Dermis microvascular lymphatic vessel endothelial cell (primary cell): ENCODE measurements at places on chromosomes 13 and 19.

DNA sequence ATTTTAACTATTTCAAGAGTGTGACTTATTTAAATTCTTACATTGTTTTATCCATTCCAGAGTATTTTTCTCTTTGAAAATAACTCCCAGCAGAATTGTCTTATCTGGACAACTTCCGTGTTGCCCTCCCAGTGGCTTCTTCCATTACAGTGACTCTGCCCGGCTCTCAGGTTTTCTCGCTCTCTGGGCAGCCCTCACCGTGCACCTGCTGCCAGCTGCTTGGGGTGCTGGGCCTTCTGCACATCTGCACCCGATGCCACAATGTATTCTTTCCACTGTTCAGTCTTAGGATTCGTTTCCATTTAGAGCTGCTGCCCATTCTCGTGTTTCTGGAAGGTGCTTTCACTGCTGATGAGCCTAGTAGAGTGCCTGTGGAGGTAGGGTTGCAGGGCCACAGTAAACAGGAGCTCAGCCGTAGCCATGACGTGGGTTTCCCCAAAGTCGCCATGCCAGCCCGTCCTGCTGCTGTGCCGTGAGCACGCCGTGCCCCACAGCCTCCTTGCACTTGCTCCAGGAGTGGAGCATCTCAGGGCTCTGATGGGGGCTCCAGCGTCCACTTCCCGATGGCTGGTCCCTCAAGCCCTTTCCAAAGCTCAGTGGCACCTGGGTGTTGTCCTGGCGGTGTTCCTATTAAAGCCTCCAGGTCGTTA is 46.1 kb upstream of the DCUN1D2 start:
- no peak for DNase-seq

DNA sequence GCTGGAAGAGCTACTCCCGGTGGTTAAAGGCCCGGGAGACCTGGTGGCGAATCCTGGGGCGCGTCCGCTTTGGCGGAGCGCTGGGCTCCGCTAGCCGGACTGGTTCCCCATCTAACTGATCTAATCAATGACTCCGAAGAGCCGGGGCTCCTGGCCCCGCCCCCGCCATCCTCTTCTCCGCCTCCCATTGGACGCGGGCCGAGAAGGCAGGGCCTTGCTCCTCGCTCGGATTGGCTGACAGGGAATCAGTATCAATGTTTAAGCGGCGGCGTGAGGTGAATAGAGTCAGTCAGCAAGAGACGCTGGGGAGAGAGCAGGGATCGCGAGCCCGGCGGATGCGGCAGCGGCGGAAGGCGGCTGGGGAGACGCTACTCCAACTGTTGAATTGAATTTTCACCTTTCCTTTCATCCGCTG is 1.7 kb upstream of the PCDH17 start:
- peak; percentile 71 for DNase-seq

- no peak for DNase-seq
Observed at GRCh38 chr19:33703821-33704220, 82.1 kb downstream of the CHST8 start.

DNA sequence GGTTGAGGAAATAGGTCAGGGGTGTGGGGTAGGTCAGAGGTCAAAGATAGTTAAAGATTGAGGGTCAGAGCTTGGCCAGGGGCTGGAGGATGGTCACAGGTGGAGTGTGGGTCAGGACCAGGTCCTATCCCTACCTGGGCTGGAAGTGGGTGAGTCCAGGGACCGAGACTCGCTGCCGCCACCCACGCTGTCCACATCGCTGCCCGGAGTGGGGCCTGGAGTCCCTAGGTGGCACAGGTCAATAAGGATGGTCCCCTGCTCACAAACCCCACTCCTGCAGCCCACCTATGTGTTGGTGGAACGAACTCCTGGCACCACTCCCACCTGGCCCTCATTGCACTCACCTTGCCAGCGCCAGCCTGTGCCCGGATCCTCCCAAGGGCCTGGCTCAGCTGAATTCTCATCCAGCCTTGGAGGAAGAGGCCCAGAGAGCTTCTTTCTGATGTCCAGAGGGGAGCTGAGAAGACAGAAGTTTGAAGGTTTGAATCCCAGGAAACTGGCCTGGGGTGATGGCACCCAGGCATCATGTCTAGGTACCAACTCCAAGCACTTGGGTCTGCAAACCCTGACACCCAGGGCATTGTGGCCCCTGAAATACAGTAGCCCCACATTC is 6.8 kb downstream of the GMIP start:
- DNase-seq: no peak

- DNase-seq: no peak
Observed at GRCh38 chr19:50626795-50627194, 12.9 kb downstream of the SYT3 start.

GRCh38 chr13:105428811-105429210 is 1106.7 kb downstream of the EFNB2 start:
- DNase-seq: no peak

- peak; percentile 30 for DNase-seq
Observed at GRCh38 chr19:51398096-51398704, 7.8 kb upstream of the C19orf84 start.

DNA sequence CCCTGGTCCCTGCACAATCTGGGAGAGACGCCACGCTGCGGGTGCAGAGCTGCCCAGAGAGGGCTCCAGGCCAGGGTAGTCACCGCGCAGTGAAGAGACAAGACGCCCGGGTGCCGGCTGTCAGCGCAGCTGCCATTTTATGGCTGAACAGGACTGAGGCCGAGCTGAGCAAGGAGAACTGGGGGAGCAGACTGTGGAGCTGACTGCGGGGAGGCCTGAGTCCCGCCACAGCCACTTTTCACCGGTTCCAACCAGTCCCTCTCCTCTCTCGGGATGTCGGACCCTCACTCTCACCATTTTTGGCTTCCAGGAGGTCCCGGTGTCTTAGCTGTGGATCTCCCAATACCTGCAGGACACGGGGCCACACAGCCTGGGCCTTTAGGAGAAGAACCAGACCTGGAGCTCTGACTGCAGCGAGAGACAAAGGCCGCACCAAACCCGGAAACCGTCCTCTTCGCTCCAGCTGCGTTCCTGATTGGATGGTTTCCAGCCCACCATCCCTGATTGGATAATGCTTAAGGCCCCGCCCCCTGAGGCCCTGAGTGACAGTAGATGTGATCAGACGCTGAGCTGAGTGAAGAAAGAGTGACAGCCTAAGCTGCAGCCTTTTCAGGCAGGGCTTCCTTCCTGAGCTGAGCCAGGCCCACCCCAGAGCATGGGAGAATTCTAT is at the start of gene ZNF626:
Gene ZNF626, minus strand, starts transcription at position 422 of the 670 bp plus-strand sequence. Its CDS starts 125 bp downstream, at position 297.
- DNase-seq: peak; percentile 99

- DNase-seq: no peak
Observed at GRCh38 chr13:97120976-97121375, 101.2 kb upstream of the MBNL2 start.

DNA sequence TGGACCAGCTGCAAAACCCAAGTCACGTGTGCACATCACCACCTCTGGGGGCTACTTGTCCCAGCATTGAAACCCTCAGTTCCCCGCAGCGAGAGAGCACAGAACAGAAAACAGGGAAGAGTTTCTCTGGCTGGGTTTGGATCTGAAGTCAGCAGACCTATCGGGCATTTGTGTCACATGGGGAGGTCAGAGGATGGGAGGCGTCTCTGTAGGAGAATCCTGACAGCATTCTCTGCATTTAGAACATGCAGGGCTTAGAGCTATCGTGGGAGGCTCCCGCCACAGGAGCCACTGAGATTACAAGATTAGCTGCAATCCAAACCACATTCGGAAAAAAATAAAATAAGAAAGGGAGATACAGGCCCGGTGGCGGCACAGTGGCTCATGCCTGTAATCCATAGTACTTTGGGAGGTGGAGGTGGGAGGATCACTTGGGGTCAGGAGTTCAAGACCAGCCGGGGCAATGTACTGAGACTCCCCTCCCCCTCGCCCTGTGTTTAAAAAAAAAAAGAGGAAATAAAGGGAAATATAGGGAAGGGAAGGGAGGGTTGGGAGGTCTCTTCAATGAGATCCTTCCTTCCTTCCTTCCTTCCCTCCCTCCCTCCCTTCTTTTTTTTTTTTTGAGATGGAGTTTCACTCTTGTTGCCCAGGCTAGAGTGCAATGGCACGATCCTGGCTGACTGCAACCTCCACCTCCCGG is 2.9 kb upstream of the TLE6 start:
- no peak for DNase-seq

GRCh38 chr19:39544226-39544903 is 4.4 kb upstream of the EID2 start:
- DNase-seq: no peak

- DNase-seq: peak; percentile 28
Observed at GRCh38 chr19:39996218-39996810, 546 bp upstream of the ZNF546 start.

GRCh38 chr19:9065457-9066014 is 21.3 kb upstream of the OR1M1 start:
- DNase-seq: no peak

DNA sequence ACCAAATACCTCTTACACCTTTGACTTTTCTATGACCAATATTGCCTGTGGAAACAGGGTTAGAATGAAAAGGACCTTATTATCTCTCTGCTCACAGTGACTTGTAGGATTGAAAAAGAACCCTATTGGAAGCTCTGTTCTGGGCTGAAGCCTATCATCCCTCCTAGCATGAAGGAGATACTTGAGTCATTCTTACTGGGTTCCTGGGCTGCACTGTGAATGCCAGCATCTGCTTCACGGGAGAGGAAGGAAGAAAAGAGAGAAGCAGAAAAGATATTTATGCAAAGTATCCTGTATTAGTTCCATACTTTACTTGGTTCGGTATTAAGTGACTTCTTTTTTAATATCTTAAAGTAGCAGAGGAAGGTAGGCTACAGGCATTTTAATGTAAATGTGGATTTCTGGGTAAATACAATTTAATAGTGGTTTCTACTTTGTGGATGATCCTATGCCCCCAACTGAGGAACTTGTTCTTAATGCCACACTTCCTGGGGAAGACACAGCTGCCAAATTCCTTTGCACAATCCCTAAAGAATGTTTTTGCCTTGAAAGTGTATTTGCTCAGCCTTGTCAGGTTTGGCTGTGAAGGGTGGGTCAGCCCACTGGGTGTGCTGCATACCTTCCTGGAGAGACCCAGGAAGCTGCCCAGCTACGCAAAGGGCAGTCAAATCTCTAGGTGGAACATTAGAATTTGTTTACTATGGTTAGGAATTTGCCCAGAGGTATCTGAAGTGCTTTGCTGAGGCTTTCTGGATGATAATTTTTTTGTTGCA is 13.7 kb upstream of the SCEL start:
- peak; percentile 43 for DNase-seq

DNA sequence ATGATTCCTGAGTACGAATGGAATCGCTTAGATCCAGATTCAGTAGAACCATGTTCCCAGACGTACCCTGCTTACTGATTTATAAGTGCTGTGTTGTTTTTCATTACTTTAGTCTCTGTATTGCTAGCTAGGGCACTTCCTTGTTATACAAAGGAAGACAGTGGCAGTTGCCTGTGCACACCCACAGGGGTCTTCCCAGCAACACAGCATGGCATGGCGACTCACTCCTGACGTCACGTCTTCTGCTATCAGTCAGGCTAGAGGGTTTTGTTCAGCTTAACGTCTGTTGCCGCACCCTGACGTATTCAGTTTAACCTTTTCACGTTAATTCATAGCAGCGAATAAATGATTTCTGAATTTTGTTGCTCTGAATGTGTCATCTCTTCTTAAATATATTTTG is 295.1 kb downstream of the MYO16 start:
- DNase-seq: no peak

GRCh38 chr19:17183271-17183761 is 31.8 kb upstream of the USE1 start:
- DNase-seq: no peak
